ENCODE measurements at places on chromosomes 4 and X.

- DNase-seq: no peak
Observed at GRCh38 chrX:155962906-155963305, 34.6 kb upstream of the IL9R start.

- DNase-seq: no peak
Observed at GRCh38 chr4:120731561-120731960, 191.0 kb downstream of the PRDM5 start.

DNA sequence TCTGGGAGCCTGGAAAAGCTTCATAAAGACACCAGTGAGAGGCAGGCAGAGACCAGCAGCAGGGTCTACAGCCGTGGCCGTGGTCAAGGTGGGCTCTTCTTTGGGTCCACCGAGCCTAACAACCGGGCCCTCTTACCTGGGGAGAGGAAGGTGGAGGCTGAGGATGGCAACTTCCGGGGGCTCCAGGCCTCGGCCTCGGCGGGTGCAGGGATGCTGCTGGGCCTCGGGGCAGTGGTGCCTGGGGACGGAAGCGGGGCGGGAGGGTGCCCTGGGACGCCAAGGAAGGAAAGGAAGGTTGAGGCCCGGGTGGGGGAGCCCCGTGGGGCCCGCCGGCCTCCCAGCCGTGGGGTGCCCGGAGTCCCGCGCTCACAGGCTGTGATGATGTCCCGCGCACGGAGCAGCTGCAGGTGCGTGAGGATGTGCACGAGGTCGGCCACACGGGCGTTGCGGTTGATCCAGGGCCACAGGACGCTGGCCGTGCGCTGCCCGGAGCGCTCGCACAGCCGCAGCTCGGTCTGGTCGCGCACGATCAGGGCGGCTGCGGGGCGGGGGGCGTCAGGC lies 561 bp downstream of the IRAK1 start:
- no peak for DNase-seq

DNA sequence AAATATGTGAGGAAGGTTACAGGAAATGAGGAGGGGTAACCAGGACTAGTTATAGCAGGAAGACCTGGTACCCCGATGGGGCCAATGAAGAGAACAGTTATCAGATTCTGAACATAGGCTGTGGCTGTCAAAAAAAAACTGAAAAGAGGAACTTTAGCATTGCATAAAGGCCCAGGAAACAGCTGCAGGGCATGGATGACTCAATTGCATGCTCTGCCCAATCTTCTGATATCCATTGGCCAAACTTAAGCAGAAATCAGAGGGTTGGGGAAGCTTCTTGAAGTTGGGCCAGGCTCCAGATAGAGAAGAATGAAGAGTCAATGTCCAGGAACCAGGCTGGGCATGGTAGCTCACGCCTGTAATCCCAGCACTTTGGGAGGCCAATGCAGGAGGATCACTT lies 1222.4 kb upstream of the PRKX start:
- DNase-seq: no peak

GRCh38 chrX:117707948-117708743 lies 408.5 kb downstream of the KLHL13 start:
- DNase-seq: no peak

DNA sequence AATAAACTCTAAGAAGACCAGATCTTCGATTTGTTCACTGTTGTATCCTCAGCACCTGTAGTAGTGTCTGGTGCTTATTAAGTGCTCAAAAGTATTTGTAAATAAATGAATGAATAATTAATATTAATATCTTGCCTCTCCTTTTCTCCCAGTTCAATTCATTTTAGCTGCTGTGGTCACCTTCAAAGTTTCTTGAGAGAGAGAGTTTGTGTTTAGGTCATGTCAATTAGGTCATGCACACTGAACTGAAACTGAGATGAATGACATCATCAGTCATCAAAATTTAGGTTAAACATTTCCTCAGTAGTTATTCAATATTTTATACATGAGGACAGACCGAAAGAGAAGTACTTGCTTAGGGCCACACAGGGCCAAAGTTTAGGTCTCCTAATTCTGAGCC lies 73.5 kb downstream of the ANXA3 start:
- DNase-seq: no peak

DNA sequence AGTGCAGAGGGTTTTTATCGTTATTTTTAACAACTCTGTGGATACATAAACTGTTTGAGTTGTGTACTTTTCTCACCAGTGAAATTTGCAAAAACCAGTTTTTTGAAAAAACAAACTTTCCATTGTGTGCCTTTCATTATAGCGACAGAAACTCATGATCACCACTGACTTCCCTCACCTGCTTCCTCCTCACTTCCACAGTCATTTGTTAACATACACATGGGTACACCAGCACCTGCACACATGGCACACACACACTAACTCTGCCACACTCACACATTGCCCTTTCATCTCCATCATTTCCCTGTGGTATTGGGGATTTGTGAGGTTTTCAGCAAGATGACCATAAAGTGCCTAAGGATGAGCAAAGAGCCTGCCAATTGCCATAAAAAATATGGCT lies 20.6 kb downstream of the CLDN22 start:
- no peak for DNase-seq

DNA sequence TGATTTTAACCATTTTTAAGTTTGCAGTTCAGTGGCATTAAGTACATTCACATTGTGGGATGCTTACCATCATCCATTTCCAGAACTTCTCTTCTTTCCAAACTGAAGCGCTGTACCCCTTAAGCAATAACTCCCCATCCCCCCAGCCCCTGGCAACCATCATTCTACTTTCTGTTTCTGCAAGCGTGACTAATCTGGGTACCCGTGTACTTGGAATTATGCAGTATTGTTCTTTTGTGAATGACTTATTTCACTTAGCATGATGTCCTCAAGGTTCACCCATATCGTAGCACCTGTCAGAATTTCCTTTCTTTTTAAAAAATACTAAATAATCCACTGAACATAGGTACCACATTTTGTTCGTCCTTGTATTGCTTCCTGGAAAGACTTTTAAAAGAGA lies 32.9 kb downstream of the USP9X start:
- no peak for DNase-seq

- DNase-seq: no peak
Observed at GRCh38 chrX:10011261-10011931, 44.2 kb downstream of the CLDN34 start.

DNA sequence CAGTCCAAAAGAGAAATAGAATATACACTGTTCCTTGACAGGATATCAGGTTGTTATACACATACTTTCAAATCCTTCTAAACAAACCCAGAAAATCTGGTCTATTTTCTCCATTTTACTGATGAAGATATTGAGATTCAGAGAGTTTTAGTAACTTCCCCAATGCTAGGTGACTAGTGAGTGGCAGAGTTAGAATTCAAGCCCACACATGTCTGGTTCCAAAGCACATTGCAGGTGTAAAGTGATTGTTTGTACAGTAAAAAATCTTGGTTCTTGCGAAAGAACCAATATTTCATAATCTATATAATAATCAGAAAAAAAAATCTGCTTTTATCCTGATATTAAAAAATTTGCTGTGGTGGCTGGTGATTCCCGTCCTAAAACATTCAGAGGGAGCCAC lies 39.5 kb upstream of the EMCN start:
- DNase-seq: no peak

DNA sequence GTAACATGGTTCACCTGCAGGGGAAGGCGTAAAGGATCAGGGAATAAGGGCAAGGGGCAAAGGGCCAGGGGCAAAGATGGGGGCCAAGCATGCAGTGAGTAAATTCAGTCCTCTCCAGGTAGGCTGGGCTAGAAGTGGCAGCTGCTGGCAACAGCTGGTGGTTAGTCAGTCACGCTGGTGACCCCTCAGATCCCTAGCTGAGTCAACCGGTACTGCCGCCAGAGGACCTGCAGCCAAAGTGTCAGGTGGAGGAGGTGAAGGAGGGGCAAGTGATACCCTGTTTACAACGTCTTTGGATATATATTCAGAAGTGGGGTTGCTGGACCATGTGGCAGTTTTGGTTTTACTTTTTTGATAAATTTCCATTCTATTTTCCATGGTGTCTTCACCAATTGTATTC lies 24.6 kb upstream of the NAP1L2 start:
- DNase-seq: no peak

DNA sequence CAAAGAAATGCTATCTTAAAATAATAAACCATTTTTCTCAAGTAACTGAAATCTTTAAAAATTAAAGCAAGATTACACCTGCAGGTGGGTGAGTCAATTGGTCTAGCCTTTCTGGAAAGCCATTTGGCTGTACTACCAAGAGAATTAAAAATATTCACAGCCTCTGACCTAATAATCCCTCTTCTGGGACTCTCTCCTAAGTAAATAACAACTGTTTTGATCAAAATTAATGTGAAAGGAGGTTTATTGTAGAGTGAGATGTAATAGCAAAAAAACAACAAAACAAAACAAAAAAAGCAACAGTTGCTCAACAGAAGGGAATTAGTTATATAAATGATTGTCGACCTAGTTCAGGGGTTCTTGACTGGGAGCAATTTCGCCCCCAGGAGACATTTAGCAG lies 89.0 kb downstream of the GEMIN8 start:
- DNase-seq: no peak

DNA sequence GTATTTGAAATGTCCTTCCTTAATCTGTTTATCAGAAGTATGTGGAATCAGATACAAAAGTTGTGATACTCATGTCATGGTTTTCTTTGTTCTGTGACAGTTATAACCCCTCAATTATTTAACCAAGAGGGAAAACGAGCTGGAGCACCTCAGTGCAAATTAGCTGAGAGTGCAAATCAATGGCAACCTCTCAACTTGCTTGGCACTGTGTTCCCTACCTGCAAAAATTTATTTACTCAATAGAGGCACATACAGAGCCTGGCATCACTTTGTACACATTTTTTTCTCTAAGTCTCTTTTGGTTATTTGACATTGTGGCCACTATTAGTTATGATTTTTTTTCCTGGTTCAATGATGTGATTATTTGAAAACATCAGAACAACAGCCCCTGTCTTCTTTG lies 186.2 kb downstream of the STIM2 start:
- DNase-seq: no peak

DNA sequence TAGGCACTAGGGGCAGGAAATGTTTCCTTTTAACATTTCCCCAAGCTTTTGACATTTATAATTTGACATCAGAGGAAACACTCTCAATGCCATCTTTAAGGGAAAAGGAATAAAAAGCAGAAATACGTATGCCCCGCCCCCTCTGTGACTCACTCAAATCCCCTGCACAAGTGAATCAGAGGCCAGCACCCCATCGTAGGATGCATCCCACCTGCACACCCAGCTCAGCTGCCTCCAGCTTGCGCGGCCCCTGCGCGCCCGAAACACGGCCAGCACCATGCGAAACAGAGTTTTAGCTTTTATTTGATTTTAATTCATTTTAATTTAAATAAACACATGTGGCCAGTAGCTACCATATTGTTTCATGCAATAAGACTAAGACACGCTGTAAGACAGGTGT lies 29.5 kb downstream of the ABLIM2 start:
- DNase-seq: no peak

DNA sequence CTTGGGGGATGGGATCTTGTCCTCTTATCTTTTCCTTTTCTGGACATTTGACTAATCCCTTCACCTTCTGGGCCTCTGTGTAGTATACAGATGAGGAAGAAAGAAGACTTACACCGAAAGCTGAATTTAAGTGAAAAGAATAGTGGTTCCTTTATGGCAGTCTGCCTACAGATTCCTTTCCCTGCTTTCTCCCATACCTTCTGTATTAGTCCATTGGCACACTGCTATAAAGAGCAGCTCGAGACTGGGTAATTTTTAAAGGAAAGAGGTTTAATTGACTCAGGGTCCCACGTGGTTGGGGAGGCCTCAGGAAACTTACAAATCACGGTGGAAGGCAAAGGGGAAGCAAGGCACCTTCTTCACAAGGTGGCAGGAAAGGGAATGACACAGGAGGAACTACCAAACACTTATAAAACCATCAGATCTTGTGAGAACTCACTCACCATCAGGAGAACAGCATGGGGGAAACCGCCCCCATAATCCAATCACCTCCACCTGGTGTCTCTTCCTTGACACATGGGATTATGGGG lies 34.0 kb upstream of the CD38 start:
- no peak for DNase-seq

DNA sequence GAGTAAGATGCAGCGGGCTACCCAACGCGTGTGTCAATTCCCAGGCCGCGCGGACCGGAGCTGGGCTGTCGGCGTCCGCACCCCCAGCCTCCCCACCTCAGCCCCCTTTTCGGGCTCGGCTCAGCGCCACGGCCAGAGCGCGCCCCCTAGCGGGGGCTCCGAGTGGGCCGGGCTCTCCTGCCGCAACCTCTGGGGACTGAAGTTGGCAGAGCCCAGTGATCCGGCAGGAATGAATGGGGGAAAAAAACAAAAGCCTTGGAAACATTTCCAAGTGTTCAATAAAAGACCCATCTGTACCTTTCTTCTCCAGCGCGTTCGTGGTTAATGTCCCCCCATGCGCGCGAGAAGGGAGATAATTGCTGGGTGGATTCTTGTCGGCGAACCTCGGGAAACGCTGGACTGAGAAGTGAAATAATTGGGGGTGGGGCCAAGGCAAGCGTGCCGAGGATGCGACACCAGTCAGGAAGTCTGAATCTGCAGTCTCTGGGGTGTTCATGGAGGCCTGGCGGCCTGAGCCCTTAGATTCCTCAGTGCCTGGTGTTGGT lies 5.2 kb upstream of the ARX start:
- DNase-seq: no peak

DNA sequence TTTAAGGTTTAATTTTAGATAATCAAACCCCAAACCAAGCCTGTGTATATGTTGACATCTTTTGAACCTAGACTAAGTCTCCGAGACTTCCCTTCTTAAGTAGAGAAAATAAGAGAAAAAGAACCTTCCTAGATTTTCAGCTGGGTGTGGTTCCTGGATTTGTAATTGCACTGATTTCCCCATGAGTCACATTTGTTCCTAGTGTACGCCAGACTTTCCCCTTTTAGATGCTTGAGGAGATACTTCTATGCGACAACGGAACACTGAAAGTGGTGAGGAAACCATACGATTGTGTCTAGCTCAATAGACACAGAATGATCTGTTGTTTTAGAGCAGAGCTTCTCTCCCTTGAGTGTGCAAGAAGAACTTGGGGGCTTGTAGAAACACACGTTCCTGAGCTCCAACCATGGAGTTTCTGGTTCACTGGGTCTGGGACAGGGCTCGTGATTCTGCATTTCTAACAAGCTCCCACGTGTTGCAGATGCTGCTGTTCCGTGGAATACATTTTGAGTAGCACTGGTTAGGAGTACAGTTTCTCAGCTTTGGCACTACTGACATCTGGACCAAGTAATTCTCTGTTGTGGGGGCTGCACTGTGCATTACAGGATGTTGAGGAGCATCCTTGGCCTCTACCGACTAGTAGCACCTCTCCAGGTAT lies 87.1 kb downstream of the AMELX start:
- no peak for DNase-seq

DNA sequence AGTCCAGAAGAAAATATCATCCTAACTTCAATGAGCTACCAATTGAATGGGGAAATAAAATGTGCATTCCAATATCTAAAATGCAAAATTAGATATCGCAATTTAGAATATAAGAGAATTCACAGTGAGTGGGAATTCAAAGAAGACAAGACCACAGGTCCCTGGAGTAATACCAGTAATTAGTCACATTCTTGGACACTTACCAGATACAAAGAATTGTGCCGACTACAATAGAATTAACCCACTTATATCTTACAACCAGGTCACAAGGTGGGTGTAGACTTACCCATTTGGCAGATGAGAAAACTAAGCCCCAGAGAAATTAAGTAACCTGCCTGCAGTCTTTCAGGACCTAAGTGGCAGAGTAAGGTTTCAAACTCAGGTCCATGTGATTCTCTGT lies 84.3 kb upstream of the C1QTNF7 start:
- no peak for DNase-seq

Data from right forelimb (tissue), 1 donor.